Daoy (cell line): ENCODE measurements at places on chromosomes 2 and 18. TPM values are rescaled to one million over a fixed set of nuclear protein-coding genes. Genes with fewer than 3 reads are reported as not detected.

Gene PLA2R1
- 0.68 and 1.4 TPM in 2 replicates for total RNA-seq

Gene PDE11A
- total RNA-seq = 0.03 and 0.29 TPM in 2 replicates

Gene FAM124B
- 0.11 and 0.65 TPM in 2 replicates for total RNA-seq

Gene NAT8
- not detected in 2 replicates for total RNA-seq

Gene TTN
- total RNA-seq = under 0.01 TPM in 1 of 2 replicates, not detected in the other

Gene MAP4K3
- 29.9 and 42.5 TPM in 2 replicates for total RNA-seq

Gene FAHD2A
- 13.4 and 28.5 TPM in 2 replicates for total RNA-seq

Gene WDSUB1
- 6.4 and 7.8 TPM in 2 replicates for total RNA-seq

Gene SPC25
- total RNA-seq = 59.7 and 148 TPM in 2 replicates

Gene VAMP8
- total RNA-seq = 6.0 and 9.8 TPM in 2 replicates

Gene NTSR2
- not detected in 2 replicates for total RNA-seq

Gene SGPP2
- total RNA-seq = 0.74 and 0.92 TPM in 2 replicates

Gene CAPN14
- 0.11 TPM in 1 of 2 replicates, not detected in the other for total RNA-seq

Gene MEIS1
- total RNA-seq = 4.5 and 7.3 TPM in 2 replicates

Gene VWA3B
- total RNA-seq = 0.77 TPM in 1 of 2 replicates, not detected in the other

Gene C2orf76
- 15.9 and 19.6 TPM in 2 replicates for total RNA-seq

Gene RIOK3
- total RNA-seq = 46.6 and 48.7 TPM in 2 replicates

Gene QPCT
- total RNA-seq = 27.8 and 42.6 TPM in 2 replicates

Gene RAMP1
- 12.9 and 13.4 TPM in 2 replicates for total RNA-seq
